CD4-positive, alpha-beta T cell treated with Interleukin-21 for 1 hour (primary cell): ENCODE measurements at places on chromosomes 16 and 17.

GRCh38 chr17:52790359-52790955, 631.9 kb upstream of the CA10 start:
- DNase-seq = no peak

DNA sequence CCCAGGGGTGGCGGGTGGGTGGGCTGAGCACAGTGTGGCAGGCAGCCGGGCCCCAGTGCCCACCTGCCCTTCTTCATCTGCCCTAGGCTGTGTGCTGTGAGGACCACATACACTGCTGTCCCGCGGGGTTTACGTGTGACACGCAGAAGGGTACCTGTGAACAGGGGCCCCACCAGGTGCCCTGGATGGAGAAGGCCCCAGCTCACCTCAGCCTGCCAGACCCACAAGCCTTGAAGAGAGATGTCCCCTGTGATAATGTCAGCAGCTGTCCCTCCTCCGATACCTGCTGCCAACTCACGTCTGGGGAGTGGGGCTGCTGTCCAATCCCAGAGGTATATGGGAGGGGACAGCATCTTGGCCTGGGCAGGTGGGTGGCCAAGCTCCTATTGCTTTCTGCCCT, 6.4 kb downstream of the GRN start:
- no peak for DNase-seq

DNA sequence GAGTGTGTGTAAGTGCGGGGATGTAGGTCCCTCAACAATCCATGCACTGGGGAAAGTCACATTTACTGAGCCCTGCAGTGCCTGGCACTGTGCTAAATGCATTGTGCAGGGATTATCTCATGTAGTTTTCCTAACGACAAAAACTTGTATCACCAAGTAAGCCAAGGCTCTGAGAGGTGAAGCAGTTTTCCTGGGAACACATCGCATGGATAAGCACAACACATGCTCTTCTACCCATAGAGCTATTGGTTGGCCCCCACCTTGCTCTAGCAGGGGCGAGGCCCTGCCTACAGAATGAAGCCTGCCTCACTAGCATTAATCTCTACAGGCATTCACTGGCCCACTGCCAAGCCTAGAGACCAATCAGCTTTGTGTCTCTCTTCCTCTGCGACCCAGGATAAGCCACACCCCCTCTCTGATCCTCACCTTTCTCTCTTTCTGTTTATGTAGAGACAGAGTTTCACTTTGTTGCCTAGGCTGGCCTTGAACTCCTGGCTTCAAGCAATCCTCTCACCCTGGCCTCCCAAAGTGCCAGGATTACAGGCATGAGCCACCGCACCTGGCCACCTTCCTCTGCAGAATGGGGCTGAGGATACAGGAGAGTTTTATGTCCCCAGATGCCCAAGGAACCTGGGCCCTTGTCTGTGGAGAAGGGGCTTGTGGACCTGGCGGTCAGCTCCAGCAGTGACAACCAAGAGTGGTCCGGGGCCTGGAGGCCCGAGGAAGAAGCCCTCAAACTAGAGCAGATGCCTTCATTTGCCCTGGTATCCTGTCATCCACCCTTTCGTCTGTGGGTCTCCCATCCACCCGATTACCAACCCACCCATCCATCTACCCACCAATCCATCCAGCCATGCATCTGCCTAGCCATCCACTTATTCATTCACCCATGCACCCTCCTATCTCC, 12.8 kb downstream of the CDH16 start:
- peak; percentile 40 for DNase-seq

DNA sequence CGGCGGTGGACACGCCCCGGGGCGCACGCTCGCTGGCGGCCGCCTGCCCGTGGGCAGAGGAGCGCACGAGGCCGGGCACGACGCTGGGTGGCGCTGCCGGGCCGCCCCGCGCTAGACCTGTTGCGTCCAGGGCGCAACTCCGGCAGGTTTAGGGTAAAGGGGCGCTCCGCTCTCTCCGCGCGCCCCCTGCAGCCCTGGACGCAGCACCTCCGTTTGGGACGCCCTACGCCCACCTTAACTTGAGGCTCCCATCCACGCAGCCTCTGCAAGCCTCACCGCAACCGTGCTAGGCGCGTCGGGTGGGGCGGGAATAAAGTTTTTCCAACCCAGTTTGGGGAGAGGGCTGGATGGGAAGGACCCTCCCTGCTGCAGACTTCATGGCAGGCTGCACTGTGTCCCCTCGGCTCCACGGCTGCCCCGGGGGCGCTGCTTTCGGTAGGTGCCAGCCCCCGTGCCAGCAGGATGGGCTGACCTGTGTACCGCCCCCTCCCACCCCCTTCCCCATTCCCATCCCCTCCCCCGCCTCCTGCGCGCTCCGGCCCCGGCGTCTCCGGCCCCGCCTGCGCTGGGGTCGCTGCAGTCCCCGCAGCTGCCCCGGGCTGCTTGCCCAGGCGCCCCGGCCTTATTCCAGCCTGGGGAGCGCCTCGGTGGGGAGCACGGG, at the start of gene SYT17:
TSS of gene SYT17 (plus strand) at position 531 of the 661 bp plus-strand sequence. CDS start 407 bp downstream, outside the sequence.
- DNase-seq = no peak

GRCh38 chr17:77889866-77890760, 68.4 kb upstream of the TNRC6C start:
- no peak for DNase-seq

- no peak for DNase-seq
Measured at GRCh38 chr17:1735418-1735817, 7.3 kb upstream of the SERPINF2 start.

DNA sequence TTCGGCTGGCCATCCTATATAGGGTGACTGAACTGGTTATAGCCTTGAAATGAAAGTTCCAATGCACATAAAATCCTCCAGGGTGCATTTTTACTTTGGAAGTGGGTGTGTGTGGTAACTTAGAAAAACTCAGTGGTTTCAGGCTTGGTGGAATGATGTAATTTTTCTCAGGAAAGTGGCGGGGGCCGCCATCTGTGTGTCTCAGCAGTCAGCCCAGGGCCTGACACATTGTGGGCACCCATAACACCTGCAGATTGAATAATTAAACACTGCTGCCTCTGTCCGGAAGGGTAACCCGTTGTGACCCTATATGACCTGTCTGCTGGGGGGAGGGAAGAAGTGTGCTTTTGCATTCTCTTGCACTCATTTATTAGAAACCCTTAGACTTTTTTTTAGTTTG, 2.2 kb upstream of the PDP2 start:
- peak; percentile 7 for DNase-seq

DNA sequence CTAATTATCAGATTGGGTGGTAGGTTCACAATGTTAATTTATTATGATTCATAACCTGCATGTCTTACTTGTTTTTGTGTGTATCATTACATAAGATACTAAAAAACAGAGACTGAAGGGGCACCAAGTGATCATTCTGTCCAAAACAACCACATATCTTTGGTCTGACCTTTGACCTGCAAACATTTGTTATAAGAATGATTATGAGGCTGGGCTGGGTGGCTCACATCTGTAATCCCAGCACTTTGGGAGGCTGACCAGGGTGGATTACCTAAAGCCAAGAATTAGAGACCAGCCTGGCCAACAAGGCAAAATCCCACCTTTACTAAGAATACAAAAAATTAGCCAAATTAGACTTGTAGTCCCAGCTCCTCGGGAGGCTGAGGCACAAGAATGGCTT, 116.4 kb downstream of the SPAG9 start:
- DNase-seq = no peak

GRCh38 chr17:57739402-57740234, 5.5 kb downstream of the CCDC182 start:
- DNase-seq = peak; percentile 36
